ENCODE measurements at places on chromosomes 2 and 18.

- DNase-seq: no peak
Observed at GRCh38 chr2:98839292-98839691, 96.7 kb downstream of the CRACDL start.

DNA sequence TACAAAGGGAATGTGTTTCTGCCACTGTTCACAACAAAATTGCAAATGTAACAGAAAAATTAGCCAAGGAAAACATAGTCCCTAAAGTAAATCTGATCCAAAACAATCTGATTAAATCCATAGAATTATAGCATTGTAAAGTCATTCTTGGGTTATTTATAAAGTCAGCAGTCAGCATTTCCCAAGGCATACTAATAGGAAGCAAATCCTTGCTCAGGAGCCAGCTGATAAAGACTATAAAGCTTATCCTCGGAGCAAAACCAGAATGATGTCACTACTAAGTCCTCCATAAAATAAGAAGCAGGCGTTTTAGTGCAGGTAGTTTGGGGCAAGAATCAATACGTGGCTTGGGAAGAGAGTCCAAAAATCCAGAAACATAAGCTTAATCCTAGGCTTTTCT lies 67.3 kb upstream of the CSRNP3 start:
- DNase-seq: no peak

GRCh38 chr2:57567245-57567644 lies 479.4 kb upstream of the VRK2 start:
- DNase-seq: no peak

GRCh38 chr2:16899958-16900357 lies 234.3 kb upstream of the CYRIA start:
- DNase-seq: no peak

DNA sequence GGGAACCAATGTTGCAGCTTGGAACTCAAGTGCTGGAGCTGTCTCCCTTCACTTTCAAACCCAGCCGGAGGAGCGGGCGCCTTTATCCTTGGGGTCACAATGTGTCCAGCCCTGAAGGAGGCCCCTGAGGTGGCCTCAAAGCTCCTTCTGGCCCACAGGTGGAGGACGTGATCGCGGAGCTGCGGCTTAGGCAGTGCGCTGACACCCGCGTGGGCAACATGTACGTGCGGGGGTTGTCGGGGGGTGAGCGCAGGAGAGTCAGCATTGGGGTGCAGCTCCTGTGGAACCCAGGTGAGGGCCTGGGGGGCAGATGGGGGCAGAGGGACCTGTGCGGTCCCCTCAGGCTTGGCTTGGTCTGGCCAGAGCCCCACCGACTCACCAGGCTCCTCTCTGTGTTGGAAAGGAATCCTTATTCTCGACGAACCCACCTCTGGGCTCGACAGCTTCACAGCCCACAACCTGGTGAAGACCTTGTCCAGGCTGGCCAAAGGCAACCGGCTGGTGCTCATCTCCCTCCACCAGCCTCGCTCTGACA lies 13.5 kb downstream of the ABCG8 start:
- DNase-seq: no peak

GRCh38 chr18:42508683-42509296 lies 553.8 kb downstream of the PIK3C3 start:
- no peak for DNase-seq

DNA sequence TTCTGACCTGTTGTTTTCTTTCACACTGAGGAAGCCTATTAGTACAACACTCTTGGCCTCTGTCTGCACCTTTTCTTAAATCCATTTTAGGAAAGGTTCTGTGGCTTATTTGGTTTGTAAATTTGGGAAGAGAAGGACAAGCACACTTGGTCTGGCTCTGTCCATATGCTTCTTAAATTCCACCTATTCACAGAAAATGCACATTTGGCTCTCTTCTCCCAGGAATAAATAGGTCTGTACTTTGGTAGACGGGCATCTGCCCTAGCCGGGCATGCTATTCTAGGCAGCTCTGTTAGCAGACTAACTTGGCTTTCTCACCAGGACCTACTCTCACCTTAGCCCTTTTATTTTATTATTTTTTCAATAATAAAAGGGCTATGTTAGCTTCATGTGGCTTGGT lies 1211.8 kb upstream of the SLC39A10 start:
- no peak for DNase-seq

DNA sequence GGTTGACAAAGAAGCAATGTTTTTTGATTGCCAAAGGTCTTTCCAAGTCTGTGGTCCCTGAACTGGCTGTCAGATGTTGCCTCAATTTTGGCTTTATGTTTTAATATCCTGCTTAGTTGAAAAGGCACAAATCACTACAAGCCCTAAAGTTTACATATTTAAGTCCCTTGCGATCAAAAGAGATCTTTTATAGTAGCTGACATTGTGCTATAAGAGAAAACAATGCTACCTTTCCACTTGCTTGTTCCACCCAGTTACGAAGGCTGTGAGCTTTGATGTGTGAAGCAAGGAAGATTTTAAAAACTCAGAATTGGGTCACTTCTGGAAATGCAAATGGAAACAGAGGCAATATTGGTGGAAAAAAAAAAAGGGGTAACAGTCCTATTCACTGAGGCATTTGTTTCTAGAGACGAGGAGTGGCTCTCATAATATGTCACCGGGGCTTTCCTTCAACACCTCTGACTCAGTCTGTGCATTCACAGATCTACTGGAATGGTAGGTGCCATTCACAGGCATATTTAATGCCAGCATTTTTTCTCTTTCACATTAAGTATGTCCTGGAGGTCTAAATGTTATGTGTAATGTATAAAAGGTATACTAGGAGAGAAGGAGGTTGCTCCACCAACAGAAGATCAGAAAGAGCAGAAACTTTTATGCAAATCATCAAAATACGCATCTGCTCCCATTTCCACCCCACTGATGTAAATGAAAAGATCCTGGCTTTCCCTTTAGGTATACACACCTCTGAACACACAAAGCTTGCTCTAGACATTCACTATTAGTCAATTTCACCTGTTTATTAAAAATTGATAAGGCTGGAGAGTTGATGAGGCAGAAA lies 91.8 kb downstream of the TGIF1 start:
- DNase-seq: no peak

GRCh38 chr2:205696331-205696926 lies 14.1 kb downstream of the NRP2 start:
- DNase-seq: no peak

DNA sequence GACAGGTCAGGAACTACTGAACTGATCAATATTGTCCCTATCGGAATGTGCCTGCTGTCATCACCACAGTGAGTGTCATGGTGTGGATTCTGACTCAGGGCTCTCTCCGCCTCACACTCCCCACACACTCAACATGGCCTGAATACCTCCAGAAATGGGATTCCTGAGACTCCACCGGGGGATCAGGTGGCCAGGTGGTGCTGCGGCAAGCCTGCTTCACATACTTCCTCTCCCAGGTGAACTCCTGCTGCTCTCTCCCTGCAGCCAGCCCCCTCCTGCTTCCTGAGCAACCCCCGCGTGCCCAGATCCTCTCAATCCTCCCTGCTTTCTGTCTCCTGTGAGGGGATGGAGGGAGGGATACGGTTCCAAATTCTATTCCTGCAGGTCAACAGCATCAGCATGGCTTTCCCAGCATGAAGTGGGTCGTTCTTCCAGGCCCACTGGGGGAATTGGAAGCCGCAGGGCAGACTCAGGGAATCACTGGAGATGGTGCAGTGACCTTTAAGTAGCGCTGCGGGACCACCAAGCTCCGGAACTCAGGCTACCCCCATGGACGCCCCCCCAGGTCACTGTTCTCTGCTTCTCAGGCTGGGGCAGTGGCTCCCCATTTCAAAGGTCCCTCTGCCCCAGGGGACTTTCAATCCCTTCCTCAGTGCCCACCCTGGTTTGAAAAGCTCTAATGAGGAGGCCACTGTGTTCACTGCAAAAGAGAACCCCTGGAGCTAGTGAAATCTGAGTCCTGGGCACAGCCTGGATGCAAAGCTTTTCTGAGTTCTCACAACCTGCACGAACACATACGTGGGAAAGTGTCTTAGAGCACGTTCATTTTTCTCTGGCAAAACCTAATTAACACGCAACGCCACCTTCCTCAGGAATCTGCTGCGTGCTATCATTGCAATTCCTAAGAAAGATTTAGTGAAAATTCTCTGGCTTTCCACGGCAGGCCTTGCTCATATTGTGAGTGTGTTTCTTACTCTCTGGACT lies 168.4 kb downstream of the ZFP36L2 start:
- DNase-seq: no peak

DNA sequence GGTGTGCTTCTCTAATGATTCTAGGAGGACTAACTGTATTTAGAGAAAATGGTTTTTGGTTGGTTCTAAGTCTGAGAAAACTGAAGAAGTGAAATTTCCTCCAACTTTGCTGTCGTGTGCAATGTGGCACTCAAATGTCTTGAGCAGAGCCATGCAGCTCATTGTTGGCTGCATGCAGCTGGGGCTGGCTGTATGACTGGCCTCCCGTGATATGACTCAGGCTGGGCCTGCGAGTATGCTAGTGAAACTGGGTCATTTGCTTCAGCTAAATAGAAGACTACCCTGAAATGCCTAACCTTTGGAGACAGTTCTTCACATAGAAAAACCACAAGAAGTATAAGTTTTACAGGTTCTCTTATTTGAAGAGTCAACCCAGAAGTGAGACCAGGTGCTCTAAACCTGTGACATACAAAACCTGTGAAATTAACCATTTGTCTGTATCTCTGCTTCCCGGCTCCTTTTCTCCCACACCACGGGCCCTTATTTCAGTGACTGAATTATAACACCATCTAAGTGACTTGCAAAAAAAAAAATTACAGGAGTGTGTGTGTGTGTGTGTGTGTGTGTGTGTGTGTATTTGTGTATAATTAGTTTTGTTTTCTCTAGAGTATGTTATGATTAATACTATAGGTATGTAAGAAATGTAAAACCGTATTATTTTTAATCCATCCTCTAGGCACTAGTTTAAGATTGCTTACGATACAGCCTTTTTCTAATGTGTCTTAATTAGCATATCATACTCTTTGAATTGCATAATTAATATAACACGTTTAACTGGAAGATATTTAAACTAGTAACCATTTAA lies 15.9 kb downstream of the POLI start:
- DNase-seq: peak; percentile 17

DNA sequence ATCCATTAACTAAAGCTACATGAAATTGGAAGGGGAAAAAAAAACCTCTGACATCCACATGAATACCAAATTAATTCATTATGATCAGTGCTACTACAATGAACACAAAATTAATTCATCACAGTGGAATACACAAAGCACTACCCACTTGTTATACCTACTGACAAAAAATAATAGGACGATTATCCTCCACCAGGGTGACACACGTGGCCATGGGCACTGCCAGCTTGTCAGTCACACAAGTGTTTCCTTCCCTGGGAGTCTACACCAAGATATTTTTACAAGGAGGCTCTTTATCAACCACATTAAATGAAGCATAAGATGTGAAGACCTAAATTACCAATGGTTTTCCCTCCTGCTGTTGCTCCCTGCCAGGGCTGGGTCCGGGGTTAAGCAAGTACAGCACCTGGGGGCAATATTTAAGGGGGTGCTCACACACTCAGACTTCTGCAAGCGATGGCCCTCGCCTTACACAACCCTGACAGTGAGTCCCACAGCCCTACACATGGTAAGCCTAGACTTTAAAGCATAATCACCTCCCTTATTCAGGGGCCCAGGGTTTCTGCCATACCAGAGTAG lies 90.1 kb downstream of the TCF4 start:
- no peak for DNase-seq

All from AG09309 (cell line).